GOT3 (cell line): ENCODE measurements at places on chromosomes 7 and 10.

DNA sequence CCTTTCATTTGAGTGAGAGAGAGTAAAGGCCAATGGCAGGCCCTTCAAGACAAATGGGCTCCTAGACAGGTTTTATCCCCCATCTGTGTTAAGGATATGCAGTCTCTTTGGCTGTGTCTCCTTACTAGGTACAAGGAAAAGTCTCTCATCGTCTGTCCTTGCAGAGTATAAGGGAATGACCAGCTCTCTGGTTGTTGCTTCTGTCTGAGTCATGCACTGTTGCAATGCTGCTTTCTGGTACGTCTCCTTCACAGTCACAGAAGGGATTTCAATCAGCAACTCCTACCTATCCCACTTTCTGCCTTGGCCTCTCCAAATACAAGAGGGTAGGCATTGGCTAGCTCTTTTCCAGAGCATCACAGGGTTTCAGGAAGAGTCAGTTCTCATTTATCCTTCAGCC is 48.1 kb downstream of the CTTNBP2 start:
- DNase-seq = no peak

- no peak for DNase-seq
Observed at GRCh38 chr10:57367412-57367811, 900.3 kb downstream of the IPMK start.

DNA sequence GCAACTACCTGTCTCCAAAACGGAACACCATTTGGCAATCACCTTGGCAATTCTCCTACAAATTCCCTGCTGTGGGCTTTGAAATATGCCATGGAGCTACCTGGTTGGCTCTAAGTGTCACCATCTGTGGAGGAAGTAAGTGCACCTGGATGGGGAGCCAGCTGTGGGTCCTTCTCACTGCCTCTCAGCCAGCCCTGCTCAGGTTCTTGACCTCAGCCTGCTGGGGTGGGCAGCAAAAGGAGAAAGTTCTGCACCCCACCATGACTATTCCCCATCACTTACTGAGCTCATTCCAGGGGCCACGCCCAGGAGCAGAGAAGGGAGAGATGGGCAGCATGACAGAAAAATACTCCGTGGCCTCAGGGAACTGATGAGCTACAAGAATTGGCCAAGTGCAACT is 158.7 kb downstream of the TNS3 start:
- no peak for DNase-seq

DNA sequence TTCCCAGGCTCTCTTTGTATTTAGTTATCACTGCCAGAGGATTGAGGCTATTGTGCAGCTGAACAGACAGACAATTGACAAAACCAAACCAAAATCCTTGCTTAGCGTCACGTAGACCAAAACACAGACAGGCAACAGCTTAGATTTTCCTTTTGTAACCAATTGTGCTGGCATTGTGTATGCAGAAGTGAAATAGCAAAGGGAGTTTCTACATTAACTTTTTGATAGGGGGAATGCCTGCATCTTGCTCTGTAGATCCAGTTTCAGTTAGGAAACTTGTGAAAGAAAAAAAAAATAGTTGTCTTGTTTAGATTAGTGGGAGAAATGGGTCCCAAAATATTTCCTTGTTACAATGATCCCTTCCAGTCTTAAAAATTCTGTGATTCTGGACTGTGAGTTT is 333.8 kb downstream of the BBS9 start:
- DNase-seq = no peak

DNA sequence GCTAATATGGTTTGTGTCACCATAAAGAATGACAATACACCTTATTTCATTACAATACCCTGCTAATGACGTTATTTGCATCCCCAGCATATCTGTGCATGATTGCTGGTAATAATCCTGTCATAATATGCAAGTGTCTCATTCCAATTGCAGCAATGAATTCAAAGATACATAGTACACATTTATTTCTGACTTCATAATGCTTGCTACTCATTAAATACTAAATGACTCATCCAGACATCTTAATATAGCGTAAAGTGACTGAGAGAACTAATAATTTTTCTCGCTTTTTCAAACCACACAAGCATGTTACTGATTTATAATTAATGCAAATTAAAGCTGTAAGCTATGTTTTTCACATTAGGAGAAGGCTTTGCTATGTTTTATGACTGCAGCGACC is 234.7 kb upstream of the MDFIC start:
- no peak for DNase-seq

DNA sequence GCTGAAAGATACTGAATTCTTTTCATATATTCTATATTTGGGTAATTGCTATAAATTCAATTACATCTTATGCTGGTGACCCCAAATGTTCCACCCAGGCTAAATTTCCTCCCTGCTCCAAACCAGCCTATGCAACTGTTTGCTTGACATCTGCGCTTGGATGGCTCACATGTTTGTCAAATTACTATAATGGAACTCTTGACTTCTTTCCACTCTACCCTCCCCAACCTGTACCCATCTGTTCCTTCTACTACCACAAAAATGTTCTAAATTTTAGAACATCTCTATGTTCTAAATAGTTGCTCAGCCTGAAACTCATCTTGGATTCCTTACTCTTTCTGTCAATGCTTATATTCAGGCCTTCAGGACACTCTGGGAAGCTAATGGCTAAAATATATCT is 249.9 kb upstream of the SMIM30 start:
- DNase-seq = no peak

GRCh38 chr10:69549959-69550358 is 23.3 kb downstream of the NEUROG3 start:
- no peak for DNase-seq

DNA sequence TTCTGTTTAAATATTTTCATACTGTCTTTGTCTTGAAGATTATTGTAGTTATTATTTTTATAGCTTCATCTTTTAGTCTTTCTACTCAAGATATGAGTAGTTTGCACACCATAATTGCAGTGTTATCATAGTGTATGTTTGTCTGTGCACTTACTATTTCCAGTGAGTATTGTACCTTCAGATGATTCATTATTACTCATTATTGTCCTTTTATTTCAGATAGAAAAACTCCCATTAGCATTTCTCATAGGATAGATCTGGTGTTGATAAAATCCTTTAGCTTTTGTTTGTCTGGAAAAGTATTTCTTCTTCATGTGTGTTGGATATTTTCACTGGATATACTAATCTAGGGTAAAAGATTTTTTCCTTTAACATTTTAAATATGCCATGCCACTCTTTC is 646.2 kb upstream of the GRM3 start:
- no peak for DNase-seq

- DNase-seq = no peak
Observed at GRCh38 chr10:34169677-34170076, 645.4 kb downstream of the PARD3 start.

DNA sequence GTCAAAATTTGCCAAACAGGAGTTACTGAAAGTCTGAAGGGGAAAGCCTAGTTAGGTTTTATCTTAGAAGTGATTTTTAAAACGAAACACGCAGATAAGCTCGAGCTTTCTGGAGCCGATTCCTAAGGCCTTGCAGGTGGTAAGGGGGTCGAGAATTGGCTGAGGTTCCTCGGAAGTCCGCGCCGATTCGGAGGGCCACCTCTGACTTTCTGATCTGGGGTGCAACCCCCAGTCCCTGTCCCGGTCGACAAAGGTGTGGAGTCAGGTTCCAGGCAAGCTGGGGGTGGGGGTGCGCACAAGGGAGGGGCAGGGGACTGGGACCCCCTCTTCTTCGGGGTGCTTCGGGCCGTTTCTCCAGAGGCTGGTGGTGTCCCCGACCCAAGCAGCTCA is 701 bp upstream of the CUL1 start:
- no peak for DNase-seq

GRCh38 chr10:21649454-21649872 is 115.4 kb downstream of the MLLT10 start:
- no peak for DNase-seq

GRCh38 chr7:322708-323111 is 32.7 kb downstream of the FOXL3 start:
- no peak for DNase-seq

DNA sequence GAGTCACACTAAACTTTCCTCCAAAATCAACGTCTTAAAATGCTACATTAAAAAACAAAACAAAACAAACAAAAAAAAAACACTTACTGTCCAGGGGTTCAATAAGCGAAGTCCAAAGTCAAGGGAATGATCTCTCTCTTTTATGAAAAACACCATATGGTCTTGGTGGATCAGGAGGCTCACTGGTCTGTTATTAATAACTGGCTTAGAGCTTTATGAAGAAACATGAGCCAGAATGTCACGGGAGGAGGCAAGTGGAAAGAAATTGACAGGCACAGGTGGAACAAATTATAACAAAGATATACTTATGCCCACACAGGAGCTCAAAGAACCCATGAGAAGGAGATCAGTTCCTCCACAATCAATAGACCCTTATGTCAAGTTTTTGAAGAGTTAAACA is at the start of gene MRLN:
Gene MRLN (minus strand): TSS at position 189 of the 400 bp plus-strand sequence.
- no peak for DNase-seq

GRCh38 chr7:130947792-130948580 is 214.0 kb upstream of the KLF14 start:
- no peak for DNase-seq

- DNase-seq = no peak
Observed at GRCh38 chr7:149569025-149569725, 71.6 kb upstream of the ZNF746 start.

- DNase-seq = no peak
Observed at GRCh38 chr7:111588065-111588433, 25.8 kb upstream of the IMMP2L start.

- DNase-seq = no peak
Observed at GRCh38 chr7:117324960-117325359, 2.1 kb upstream of the WNT2 start.

- no peak for DNase-seq
Observed at GRCh38 chr7:90064370-90064769, 89.9 kb upstream of the STEAP1 start.

DNA sequence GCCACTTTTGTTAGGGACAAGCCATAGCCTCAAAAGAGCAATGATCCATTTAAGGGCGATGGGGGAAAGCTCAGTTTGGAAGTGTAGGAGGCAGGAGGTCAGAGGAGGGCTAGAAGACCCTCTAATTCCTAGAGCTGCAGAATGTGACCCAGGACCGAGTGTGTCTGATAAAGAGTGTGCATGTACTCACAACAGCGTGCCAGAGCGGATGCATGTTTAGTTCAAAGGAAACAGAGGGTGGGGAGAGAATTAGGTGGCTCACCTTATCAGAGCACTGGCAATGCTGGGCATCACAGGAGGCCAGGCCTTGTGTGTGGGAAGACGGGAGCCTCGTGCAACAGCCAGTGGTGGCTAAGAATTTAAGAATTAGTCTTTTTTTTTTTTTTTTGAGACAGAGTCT is 133.9 kb upstream of the COBL start:
- DNase-seq = no peak

- DNase-seq = no peak
Observed at GRCh38 chr7:147406521-147407135, 1183.9 kb upstream of the C7orf33 start.

GRCh38 chr10:14087566-14087965 is 243.2 kb downstream of the FRMD4A start:
- no peak for DNase-seq

DNA sequence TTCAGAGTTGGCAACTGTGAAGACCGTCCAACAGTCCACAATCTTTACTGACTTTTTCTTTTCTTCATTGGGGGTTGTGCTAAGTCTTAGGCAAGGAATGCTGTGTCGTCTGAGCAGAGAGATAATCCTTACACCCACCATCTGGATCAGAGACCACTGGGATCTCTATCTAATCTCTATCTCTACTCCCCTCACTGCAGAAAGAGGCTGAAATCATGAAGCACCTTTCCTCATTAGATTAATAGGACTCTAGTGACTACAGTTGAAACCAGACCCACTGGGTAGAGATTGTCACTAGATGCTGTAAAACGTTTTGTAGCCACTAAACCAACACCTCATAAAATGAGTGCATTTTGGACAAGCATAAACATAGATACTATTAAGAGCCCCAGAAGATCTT is 387.4 kb upstream of the CELF2 start:
- DNase-seq = no peak

DNA sequence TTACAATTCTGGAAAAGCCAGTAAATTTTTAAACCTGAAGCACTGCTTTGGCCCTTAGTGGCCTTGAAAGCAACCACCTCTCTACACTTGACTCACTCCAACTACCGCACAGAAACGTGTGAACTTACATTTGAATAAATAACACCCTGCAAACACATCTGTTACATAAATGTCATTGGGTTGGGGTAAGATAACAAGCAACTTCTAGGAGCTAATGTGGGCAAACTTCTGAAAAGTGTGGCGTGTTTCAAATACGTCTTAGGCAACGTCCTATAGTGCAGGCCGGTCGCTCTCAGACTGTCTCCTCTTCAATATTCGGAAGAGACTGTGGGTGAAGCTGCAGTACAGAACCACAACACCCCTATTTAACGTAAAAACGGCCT is 474 bp downstream of the ORC5 start:
- DNase-seq = no peak

DNA sequence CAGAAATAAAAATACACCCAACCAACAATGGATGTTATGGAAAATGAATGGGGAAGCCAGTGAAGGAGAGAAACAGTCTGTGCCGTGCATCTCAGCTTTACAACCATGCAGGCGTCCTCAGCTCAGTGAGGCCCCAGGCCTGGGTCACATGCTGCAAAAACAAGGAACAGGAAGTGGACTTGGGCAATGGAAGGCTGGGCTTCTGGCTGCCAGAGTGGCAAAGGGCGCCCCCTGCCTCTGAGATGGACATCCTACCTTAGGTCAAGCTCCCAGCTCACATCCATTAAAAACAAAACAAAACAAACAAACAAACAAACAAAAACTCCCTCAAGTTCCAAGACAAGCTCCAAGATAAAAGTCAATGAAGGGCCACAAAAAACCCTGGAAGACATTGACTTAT is 54.7 kb upstream of the AFAP1L2 start:
- no peak for DNase-seq

DNA sequence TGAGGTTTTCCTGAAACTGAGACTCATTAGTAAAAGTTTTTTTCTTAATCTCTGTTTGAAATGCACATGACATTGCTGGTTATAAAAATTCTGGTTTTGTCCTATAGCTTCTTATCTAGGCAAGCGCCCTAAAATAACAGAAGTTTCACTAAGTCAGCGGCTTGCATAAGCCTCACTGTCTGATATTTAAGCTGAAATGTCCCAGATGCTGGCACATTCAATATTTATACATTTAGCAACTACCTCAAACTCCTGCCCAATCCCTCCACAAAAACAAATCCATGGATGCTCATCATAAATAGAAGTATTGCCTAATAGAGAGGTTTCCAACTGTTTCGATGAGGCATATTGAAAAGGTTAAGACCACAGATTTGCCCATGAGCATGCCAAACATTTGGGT is 83.1 kb upstream of the EGR2 start:
- no peak for DNase-seq

GRCh38 chr10:126880926-126881325 is 24.3 kb upstream of the DOCK1 start:
- DNase-seq = no peak
